Stomach (tissue), 19 donors: ENCODE measurements at places on chromosomes 1 and 21. TPM values are rescaled to one million over a fixed set of nuclear protein-coding genes. Genes with fewer than 3 reads are reported as not detected.

DNA sequence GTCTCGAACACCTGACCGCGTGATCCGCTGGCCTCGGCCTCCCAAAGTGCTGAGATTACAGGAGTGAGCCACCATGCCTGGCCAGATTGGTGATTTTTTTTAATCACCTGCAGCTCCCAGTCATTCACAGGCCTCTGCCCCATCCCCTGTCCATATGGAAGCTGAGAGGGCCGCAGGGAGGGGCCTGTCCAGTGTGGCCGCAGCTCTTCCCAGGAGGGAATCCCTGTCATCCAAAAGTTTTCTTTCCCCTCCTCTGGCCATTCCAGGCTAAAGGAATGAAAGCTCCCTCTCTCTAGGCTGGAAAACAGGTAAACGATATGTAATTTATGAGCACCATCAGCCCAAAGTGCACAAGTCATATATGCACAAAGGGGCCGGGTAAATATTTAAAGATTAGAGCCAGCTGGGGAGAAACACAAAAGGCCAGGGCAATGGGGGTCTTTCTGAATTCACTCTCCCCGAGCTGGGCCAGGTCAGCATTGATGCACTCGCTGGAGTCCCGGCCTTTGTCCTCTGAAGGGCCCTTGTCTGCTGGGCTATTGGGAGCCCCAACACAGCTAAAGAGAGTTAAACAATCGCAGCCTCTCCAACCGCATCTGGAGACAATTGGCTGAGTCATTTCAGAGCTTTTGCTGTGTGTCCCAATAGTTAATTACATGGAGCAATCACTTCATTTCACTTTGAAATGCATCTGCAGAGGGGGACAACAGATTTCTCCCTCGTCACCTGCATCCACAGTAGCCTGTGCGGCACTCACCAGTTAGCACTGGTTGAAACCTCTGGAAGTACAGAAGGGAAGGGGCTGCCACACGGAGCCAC, 3.8 kb upstream of the HES3 start:
- H3K27ac ChIP-seq = no peak overlapping the region
- H3K4me1 ChIP-seq = peaks cover 15% of the 10 kb centered on the region
- no peak overlapping the region for H3K4me3 ChIP-seq
- no peak for DNase-seq
- no peaks in the 10 kb centered on the region for H3K36me3 ChIP-seq
- H3K27me3 ChIP-seq = peaks cover 15% of the 10 kb centered on the region

- no peak overlapping the region for H3K27ac ChIP-seq
- H3K36me3 ChIP-seq = no peaks in the 10 kb centered on the region
- H3K27me3 ChIP-seq = no peaks in the 10 kb centered on the region
- H3K4me1 ChIP-seq = no peaks in the 10 kb centered on the region
- H3K4me3 ChIP-seq = no peak overlapping the region
- no peak for DNase-seq
These were observed 7.0 kb downstream of the ADORA3 start for GRCh38 chr1:111496398-111496797.

GRCh38 chr1:191490303-191490702, 668.0 kb upstream of the RGS18 start:
- no peak overlapping the region for H3K4me3 ChIP-seq
- H3K27me3 ChIP-seq = no peaks in the 10 kb centered on the region
- H3K4me1 ChIP-seq = no peaks in the 10 kb centered on the region
- H3K36me3 ChIP-seq = no peaks in the 10 kb centered on the region

GRCh38 chr1:33287317-33287716, 31.0 kb downstream of the ZNF362 start:
- H3K4me1 ChIP-seq = no peaks in the 10 kb centered on the region
- no peaks in the 10 kb centered on the region for H3K27me3 ChIP-seq
- DNase-seq = no peak
- no peak overlapping the region for H3K27ac ChIP-seq
- no peak overlapping the region for H3K4me3 ChIP-seq
- H3K36me3 ChIP-seq = peaks cover 3% of the 10 kb centered on the region

- H3K27ac ChIP-seq = no peak overlapping the region
- H3K36me3 ChIP-seq = no peaks in the 10 kb centered on the region
- DNase-seq = no peak
- no peaks in the 10 kb centered on the region for H3K4me1 ChIP-seq
- H3K27me3 ChIP-seq = no peaks in the 10 kb centered on the region
These were observed 23.4 kb upstream of the RPTN start for GRCh38 chr1:152182431-152182830.

DNA sequence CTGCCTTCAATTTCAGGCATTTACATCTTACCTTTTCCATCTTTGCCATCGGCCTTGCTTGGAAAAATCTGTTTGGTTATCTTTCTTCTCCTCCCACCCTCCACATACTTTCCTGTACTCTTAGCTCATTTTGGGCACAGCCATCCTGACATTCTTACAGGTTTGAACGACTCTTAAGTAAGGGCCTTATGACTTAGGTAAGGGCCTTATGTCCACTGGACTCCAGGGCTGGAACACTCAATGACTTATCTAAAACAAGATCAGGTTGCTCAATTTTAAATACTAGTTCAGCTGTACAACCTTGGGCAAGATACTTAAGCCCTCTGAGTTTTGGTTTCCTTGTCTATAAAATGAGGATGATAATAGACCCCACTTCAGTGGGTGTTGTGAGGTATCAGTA, 40.9 kb downstream of the C1orf21 start:
- peaks cover 22% of the 10 kb centered on the region for H3K4me1 ChIP-seq
- no peaks in the 10 kb centered on the region for H3K27me3 ChIP-seq
- H3K27ac ChIP-seq = no peak overlapping the region
- no peak overlapping the region for H3K4me3 ChIP-seq
- no peaks in the 10 kb centered on the region for H3K36me3 ChIP-seq

- no peaks in the 10 kb centered on the region for H3K36me3 ChIP-seq
- peaks cover 27% of the 10 kb centered on the region for H3K27me3 ChIP-seq
- peaks cover 34% of the 10 kb centered on the region for H3K4me1 ChIP-seq
- peak within 1 kb of the TSS; percentile 55 for H3K4me3 ChIP-seq
- peak; percentile 52 for DNase-seq
- peak within 1 kb of the TSS; percentile 35 for H3K27ac ChIP-seq
These were observed at the start of gene FAM131C for GRCh38 chr1:16073490-16074119. Gene FAM131C (minus strand): TSS chr1:16073651. CDS start chr1:16073442, 209 bp downstream.

GRCh38 chr1:181127898-181128453, 39.5 kb downstream of the IER5 start:
- DNase-seq = no peak
- no peaks in the 10 kb centered on the region for H3K36me3 ChIP-seq
- peak overlapping the region; percentile 30 for H3K27ac ChIP-seq
- H3K27me3 ChIP-seq = no peaks in the 10 kb centered on the region
- no peak overlapping the region for H3K4me3 ChIP-seq

RNF186 gene
- total RNA-seq = not detected

CFAP126 gene
- total RNA-seq = not detected

RGS7 gene
- 2.9 TPM for total RNA-seq

S100B gene
- total RNA-seq = not detected

POFUT2 gene
- 25.7 TPM for total RNA-seq
